ENCODE measurements at places on chromosomes 11 and 22.
A peak's percentile ranks its signal among the peaks of the same experiment; 100 is the strongest.

DNA sequence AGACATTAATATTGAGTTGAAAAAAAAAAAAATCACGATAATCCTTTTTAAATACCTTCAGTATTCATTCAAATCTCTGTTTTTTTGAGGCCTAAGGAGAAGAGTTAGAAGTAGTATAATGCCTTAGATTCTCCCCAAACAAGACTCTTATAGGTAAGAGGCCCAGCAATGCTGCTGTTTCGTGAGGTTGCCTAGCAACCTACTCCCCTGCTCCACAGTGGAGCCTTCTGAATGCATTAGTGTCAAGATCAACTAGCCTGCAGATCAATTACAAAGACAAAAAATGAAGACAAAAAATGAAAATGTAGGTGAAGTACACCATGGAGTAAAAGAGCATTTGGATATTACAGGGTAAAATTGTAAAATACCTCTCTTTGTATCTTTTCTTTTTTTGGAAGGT is 229.8 kb upstream of the LUZP2 start:
- DNase-seq: peak; percentile 7

GRCh38 chr11:15229069-15229468 is 114.3 kb downstream of the INSC start:
- DNase-seq: no peak

- DNase-seq: no peak
Measured at GRCh38 chr11:96088914-96089313, 165.0 kb upstream of the MTMR2 start.

DNA sequence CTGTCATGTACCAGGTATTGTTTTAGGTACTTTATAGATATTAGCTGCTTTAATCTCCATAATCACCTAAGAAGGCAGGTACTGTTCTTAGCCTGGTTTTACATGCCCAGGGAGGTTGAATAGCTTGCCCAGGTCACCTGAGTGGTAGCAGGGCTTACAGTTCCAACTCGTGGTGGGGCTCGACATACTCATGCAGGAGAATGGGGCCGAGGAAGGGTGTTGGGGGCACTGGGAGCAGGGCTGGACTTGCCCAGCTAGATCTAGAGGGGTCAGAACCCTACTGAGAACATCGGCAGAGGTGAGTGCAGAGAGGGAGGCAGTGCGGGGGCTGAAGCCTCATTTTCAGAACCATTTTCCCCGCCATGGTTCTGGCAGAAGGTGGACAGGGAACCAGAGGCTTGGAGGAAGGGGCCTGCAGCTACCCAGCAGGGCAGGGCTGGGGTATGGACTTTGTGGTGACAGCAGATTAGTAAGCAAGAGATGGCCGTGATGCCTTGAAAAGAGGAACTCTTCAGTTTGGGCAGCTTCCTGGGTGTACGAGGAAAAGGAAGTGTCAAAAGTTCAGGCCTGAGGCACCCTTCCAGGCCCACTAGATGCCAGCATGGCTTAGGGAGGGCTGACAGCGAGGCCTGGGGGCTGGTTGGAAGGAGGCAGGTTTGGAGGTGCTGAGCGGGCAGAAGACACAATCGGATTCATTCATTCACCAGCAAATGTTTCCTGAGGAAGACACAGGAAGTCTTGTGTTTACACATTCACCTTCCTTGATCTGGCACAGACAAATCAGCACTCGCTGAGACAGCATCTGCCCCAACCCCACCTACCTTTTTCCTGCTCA is 54.7 kb upstream of the LYVE1 start:
- no peak for DNase-seq

- no peak for DNase-seq
Measured at GRCh38 chr11:109747839-109748238, 325.8 kb downstream of the C11orf87 start.

- DNase-seq: no peak
Measured at GRCh38 chr11:94450048-94450447, 43.6 kb downstream of the MRE11 start.

- no peak for DNase-seq
Measured at GRCh38 chr11:111021131-111021530, 224.4 kb upstream of the POU2AF2 start.

DNA sequence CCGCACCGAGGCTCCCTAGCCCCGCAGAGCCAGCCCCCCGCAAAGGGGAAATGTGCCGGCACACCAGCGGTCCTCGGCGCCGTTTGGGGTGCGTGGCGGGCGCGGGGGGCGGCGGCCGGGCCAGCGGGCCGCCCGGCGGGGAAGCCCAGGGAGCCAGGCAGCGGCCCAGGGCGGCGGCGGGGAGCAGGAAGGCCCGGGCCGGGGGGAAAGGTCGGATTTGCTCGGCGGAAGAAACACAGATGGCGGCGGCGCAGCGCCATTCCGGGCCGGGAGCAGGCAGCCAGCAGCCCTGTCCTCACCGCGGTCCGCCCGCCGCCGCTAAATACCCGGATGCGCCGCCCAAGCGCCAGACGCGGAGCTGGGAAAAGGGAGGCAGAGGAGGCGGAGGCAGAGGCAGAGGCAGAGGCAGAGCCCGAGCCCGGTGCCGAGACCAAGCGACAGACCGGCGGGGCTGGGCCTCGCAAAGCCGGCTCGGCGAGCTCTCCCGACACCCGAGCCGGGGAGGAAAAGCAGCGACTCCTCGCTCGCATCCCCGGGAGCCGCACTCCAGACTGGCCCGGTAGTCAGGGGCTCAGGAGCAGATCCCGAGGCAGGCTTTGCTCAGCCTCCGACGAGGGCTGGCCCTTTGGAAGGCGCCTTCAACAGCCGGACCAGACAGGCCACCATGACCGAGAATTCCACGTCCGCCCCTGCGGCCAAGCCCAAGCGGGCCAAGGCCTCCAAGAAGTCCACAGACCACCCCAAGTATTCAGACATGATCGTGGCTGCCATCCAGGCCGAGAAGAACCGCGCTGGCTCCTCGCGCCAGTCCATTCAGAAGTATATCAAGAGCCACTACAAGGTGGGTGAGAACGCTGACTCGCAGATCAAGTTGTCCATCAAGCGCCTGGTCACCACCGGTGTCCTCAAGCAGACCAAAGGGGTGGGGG is 2.6 kb upstream of the GCAT start:
- peak; percentile 93 for DNase-seq

- no peak for DNase-seq
Measured at GRCh38 chr11:28627690-28628255, 519.6 kb downstream of the METTL15 start.

DNA sequence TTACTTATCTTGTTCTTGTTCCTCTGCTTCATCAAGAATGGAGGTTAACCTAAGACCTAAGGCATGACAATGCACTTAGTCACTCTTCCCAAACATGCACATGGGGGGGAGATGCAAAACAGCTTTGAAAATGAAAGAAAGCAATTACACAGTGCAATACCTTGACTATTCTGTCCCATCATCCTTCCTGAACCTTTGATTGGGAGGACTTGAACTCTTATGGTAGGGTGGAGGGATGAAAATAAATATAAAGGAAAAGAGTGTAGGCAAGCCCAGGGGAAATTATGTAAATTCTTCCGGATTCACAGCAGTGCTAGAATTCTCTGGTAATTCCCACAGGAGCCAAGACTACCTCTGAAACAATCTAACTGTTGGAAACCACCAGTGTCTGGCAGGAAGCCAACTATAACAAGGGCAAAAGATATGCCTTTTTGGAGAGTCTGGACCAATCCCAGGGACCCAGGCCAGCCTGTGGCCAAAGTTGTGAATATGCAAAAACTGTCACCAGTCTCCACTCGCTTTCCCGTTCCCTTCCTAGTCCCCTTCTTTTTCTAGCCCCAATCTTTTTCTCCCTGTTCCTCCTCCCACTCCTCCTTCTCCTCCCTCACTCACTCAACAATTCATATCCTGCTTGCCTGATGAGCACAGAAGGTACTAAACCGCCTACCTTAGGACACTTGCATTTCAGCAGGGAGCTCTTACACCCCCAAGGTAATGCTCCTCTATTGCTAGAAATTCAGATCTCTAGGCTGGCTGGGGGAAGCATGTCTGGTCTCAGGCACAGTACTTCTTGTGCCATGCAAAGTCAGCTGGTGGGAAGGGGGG is 2.5 kb upstream of the RCN1 start:
- no peak for DNase-seq

DNA sequence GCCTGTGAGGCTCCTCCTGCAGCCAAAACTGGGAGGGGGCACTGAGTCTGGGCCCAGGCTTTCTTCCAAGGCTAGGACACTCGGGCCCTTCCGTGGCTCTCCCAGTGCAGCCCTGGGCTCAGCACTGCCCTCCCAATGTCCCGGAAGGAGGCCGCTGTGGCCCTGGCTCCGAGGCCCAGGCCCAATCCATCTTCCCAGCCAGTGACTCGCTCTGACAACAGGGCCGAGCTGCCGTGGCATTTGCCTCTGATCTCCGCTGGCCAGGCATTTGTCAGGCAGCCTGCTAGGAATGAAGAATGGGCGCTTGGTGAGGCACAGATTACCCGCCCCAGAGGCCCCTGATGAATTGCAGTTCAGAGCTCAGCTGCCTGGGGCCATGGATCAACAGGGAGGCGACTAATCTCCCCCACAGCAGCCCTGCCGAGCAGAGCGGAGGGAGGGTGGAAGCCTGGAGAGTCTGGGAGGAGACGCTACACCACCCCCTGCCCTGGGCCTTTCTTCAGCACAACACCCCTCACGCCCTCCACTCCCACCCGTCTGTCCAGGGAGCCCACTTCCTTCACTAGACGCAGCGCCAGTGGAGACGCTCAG is 8.3 kb downstream of the FXYD2 start:
- peak; percentile 88 for DNase-seq

- no peak for DNase-seq
Measured at GRCh38 chr11:74822170-74822569, 73.5 kb downstream of the RNF169 start.

DNA sequence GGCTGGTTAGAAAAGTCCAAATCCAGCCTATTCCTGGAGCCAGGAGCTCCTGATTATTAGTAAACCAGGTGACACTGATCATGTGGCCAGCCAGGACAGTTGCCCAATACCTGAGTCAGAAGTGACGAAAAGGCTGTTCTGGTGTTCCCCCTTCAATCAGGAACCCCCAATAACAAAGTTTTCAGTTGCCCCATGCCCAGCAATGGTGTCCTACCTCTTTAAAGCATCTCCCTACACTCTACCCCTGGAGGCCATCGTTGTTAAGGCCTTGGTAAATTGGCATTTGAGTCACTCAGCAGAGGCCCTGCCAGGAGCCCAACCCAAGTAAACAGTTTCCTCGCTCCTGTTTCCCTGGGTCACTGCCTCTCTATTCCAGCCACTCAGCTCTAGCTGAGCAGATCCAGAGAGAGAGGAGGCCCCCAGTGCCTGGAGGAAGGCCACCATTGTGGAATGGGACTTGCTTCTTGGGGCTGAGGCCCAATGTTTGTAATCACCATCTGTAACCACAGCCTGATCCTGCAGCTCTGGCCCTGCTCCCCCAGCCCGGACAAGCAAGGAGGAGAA is 25.0 kb downstream of the ARHGAP1 start:
- no peak for DNase-seq

DNA sequence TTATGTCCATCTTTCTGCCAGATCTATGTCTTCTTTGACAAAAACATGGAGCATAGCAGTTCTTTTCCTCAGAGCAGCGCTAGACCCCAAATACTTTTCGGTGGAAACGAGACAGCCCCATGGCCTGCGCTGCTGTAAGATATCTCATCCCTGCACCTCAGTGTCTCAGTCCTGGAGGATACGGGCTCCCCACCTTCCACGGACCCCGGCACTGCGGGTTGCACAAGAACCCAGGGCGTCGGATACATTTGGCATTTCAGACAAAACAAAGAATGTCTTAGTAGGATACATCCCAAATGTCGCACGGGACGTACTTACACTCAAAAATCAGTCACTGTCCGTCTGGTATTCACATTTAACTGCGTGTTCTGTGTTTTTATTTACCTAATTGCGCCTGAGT is 9.9 kb upstream of the GAL start:
- DNase-seq: no peak

DNA sequence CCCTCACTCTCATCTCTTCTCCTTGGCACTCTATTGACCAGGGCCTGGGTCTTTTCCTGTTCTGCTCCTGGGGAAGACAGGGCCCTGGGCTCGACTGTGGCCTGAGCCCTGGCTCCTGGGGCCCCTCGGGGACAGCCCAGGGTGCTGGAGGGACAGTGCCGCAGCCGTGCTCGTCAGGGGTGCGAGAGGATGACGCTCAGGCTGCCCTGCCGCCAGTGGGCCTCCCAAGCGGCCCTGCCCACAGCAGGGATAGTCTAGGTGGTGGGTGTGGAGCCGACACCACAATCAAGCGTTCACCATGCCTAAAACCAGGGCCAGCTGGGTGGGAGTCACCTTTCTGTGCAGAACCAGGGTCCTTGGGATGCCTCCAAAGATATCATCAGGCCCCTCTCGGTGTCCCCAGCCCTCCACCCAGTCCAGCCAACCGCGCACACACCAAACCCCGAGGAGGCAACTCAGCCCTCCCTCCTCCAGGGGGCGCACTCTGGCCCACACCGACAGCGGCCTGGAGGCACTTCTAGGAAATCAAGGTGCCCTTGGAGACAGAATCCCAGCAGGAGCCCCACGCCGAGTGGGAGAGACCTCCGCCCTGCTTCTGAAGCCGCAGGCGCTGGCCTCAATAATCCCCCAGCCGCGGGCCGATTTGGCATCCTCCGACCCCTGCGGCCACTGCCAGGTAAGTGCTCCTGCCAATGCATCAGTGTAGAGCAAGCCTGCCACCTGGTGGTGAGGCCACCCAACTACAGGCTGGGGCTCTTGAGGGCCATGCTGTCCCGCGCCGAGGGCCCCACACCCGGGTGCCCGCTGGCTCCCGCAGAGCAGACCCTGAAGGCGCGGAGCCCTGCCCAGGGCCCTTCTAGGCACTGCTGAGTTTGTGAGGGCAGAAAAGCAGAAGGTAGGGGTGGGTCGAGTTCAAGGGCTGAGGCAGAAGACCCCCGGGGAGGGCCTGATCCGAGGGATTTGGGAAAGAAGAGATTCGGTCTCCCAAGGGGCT is 496.4 kb downstream of the BUD13 start:
- DNase-seq: peak; percentile 91

DNA sequence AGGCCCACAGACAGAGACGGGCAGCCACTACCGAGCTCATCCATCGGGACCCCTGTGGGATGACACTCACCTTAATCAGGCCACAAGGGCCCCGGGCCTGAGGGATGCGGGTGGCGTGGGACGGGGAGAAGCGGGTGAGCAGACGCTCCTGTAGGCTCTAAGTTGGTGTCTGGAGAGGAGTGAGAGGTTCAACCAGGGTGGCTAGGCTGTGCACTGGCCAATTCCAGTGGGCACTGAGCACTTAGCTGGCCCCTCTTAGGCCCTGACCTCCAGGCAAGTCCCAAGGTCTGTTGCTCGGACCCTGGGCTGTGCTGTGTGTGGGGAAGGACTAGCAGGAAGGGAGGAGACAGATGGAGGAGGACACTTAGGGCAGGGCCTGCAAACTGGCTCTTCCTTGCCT is 139.3 kb downstream of the ST3GAL4 start:
- DNase-seq: no peak
